ENCODE measurements at places on chromosomes 2 and 18.

DNA sequence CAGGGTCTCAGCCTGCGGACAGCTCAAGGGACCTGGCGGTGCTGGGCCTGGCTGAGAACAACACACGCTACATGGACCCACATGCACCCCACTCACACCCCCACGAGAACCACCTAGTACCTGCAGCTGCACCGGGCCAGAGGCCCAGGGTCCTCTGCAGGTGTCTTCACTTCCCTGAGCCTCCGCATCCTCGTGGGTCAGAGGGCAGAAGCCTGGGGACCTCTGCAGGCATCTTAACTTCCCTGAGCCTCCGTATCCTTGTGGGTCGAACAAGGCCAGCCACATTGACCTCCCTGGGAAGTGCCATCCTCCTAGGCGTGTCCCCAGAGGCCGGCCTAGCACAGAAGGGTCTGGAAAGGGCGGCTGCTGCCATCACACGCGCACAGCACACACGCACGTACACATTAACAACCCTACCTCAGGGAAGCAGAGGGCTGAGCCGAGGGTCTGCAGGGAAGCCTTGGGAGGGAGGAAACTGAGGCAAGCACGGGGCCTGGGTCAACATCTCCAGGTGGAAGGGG is 62.5 kb upstream of the HPCAL1 start:
- H3K4me3 ChIP-seq: no peak overlapping the region
- no peaks in the 10 kb centered on the region for H3K27me3 ChIP-seq
- H3K4me1 ChIP-seq: no peaks in the 10 kb centered on the region
- no peak overlapping the region for H3K27ac ChIP-seq

- no peak overlapping the region for H3K27ac ChIP-seq
- H3K4me1 ChIP-seq: no peaks in the 10 kb centered on the region
- no peak overlapping the region for H3K4me3 ChIP-seq
- H3K36me3 ChIP-seq: no peaks in the 10 kb centered on the region
- DNase-seq: peak; percentile 42
These were observed 13.7 kb upstream of the GAL3ST2 start for GRCh38 chr2:241762933-241763369.

DNA sequence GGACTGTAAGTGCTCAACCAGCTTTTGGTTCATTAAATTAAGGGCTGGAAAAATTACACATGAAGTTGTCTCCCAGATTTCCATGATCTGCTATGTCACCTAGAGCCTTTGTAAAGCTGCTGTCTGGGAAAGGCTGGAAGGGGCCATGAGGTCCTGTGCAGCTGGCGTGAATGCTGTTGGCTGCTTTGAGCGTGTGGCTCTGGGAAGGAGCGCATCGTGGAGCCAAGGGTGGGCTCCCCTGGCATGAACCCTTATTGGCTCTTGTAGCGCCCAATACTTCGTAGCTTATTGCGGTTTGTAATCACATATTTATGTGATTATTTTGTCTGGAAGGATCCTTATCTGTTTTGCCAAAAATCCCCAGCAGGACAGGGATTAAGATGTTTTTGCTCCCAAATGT is 70.5 kb upstream of the LMAN1 start:
- H3K36me3 ChIP-seq: no peaks in the 10 kb centered on the region
- no peak overlapping the region for H3K4me3 ChIP-seq
- DNase-seq: no peak
- no peak overlapping the region for H3K27ac ChIP-seq
- no peaks in the 10 kb centered on the region for H3K27me3 ChIP-seq

GRCh38 chr2:203669820-203670219 is 36.6 kb upstream of the CD28 start:
- H3K27ac ChIP-seq: no peak overlapping the region
- H3K4me3 ChIP-seq: no peak overlapping the region
- DNase-seq: no peak
- peaks cover 7% of the 10 kb centered on the region for H3K4me1 ChIP-seq

DNA sequence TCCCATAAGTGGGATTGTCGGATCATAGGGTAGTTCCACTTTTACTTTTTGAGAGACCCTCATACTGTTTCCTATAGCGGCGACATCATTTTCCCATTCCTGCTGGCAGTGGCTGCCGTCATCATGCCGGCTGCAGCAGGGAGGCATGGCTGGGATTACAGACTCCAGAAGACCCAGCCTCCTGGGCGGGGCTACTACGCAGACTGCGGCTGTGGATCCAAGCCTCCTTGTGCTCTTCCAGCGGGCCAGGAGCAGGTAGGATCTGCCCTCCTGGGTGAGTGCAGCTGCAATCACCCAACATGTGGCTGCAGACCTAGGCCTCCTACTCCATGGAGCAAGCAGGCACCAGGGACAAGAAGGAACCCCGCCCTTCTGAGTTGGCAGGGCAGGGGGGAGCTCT is 359.2 kb downstream of the GALR1 start:
- H3K4me3 ChIP-seq: no peak overlapping the region
- no peaks in the 10 kb centered on the region for H3K36me3 ChIP-seq
- no peaks in the 10 kb centered on the region for H3K4me1 ChIP-seq
- H3K27ac ChIP-seq: no peak overlapping the region
- H3K27me3 ChIP-seq: peaks cover 3% of the 10 kb centered on the region
- no peak for DNase-seq

GRCh38 chr2:43001055-43001378 is 208.6 kb upstream of the HAAO start:
- no peak for DNase-seq
- H3K27me3 ChIP-seq: no peaks in the 10 kb centered on the region
- H3K4me3 ChIP-seq: no peak overlapping the region
- H3K27ac ChIP-seq: no peak overlapping the region

GRCh38 chr2:105235388-105236059 is 6.0 kb upstream of the GPR45 start:
- no peak overlapping the region for H3K4me3 ChIP-seq
- no peak overlapping the region for H3K27ac ChIP-seq
- no peaks in the 10 kb centered on the region for H3K36me3 ChIP-seq
- peaks cover 8% of the 10 kb centered on the region for H3K4me1 ChIP-seq
- peaks cover 6% of the 10 kb centered on the region for H3K27me3 ChIP-seq

DNA sequence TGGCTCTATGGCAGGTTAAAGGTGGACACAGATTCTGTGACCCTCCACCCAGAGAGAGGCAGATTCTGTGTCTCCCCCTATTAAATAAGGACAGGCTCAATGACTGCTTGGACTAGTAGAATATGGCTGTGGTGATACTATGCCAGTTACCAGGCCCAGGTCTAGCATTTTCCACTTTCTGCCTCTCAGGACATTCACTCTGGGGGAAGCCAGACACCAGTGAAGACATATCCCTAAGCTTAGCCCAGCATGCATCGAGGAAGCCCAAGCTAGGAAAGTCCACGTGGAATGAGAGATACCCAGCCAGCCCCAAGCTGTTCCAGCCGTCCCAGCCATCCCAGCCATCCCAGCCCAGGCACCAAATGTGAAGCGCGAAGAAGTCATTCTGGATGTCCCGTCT is 40.3 kb downstream of the ST6GAL2 start:
- no peaks in the 10 kb centered on the region for H3K27me3 ChIP-seq
- H3K36me3 ChIP-seq: no peaks in the 10 kb centered on the region
- DNase-seq: no peak
- no peak overlapping the region for H3K27ac ChIP-seq
- no peaks in the 10 kb centered on the region for H3K4me1 ChIP-seq
- no peak overlapping the region for H3K4me3 ChIP-seq

DNA sequence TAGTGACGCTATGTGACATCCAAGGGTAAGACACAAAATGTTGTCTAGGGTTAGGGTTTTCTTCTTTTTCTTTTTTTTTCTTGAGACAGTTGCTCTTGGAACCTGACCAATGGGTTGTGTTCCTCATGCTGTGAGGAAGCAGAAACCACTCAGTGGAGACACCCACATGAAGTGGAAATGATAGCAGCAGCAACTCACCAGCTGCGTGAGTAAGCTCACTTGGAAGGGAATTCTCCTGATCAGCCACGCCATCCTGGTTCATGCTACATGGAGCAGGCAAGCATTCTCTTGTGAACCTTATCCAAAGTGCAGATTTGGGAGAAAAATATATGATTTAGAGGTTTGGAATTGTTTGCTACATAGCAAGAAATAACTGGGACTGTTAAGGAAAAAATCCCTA is 863.7 kb downstream of the EPHA4 start:
- H3K4me3 ChIP-seq: no peak overlapping the region
- H3K27ac ChIP-seq: no peak overlapping the region
- DNase-seq: no peak
- peaks cover 4% of the 10 kb centered on the region for H3K27me3 ChIP-seq
- H3K4me1 ChIP-seq: no peaks in the 10 kb centered on the region

- peak overlapping the region; percentile 98 for H3K27ac ChIP-seq
- no peaks in the 10 kb centered on the region for H3K36me3 ChIP-seq
- peak overlapping the region; percentile 63 for H3K4me3 ChIP-seq
- no peaks in the 10 kb centered on the region for H3K27me3 ChIP-seq
These were observed 765 bp upstream of the ID2 start for GRCh38 chr2:8680822-8681760.

DNA sequence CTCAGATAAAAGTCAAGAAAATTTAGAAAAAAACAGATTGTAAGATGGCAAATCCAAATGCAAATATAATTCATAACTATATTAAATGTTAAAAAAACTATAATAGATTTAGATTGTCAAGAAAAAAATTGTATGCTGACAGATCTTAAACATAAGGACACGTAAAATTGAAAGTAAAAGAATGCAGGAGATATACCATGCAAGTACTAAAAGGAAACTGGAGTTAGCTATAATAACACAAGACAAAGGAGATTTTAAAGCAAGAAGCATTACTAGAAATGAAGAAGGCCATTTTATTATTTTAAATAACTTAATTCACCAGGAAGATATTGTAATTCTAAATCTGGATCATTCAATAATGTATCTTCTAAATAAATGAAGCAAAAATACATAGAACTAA is 48.3 kb downstream of the TTC21B start:
- H3K27me3 ChIP-seq: no peaks in the 10 kb centered on the region
- H3K27ac ChIP-seq: no peak overlapping the region
- H3K4me1 ChIP-seq: peaks cover 12% of the 10 kb centered on the region
- no peak for DNase-seq

DNA sequence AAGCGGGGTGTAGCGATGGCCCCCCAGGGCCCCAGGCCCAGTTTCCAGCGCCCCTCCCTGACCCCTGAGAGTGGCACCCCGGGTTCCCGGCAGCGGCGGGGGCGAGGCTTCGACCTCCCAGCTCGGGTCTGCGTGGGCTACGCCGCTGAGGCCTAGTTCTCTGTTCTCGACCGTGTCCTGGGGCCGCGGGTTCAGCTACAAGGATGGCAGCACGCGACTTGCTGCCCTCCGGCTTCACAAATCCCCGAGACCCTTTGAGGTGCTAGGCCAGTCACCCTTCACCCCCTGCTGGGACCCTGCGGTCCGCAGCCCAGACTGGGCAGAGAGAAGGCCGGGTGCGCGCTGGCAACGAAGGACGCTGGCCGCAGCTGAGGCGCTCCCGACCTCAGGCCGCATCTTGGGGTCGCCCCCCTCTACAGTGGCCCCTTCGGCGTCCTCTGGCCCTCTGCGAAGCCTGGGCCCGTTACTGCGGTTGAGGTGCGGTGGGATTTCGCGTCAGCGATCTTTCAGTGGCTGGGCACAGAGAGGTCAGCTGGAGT is 1.2 kb downstream of the OTX1 start:
- H3K4me3 ChIP-seq: no peak overlapping the region
- peaks cover 100% of the 10 kb centered on the region for H3K27me3 ChIP-seq
- no peak for DNase-seq

- H3K4me1 ChIP-seq: no peaks in the 10 kb centered on the region
- no peaks in the 10 kb centered on the region for H3K36me3 ChIP-seq
- DNase-seq: no peak
- no peak overlapping the region for H3K27ac ChIP-seq
- H3K4me3 ChIP-seq: no peak overlapping the region
- H3K27me3 ChIP-seq: no peaks in the 10 kb centered on the region
These were observed 119.2 kb downstream of the ACKR3 start for GRCh38 chr2:236688563-236689392.

DNA sequence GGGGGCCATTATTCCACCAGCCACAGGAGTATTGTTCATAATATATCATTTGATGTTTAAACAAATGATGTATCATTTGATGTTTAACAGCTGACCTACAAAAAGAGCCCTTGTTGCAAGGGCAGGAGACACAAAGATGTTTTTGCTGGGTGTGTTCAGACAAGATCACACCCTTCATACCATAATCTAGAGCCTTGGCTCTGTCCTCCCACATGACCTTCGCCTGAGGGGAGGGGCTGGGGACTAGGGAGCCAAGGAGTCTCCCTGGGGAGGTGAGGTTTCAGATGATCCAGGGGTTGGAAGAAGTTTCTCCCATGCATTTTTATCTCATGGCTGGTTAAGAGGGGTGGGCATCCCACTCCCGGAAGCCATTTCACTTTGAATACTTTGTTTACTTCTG is 33.5 kb downstream of the CDC42EP3 start:
- H3K27me3 ChIP-seq: no peaks in the 10 kb centered on the region
- peaks cover under 1% of the 10 kb centered on the region for H3K36me3 ChIP-seq
- H3K27ac ChIP-seq: no peak overlapping the region

DNA sequence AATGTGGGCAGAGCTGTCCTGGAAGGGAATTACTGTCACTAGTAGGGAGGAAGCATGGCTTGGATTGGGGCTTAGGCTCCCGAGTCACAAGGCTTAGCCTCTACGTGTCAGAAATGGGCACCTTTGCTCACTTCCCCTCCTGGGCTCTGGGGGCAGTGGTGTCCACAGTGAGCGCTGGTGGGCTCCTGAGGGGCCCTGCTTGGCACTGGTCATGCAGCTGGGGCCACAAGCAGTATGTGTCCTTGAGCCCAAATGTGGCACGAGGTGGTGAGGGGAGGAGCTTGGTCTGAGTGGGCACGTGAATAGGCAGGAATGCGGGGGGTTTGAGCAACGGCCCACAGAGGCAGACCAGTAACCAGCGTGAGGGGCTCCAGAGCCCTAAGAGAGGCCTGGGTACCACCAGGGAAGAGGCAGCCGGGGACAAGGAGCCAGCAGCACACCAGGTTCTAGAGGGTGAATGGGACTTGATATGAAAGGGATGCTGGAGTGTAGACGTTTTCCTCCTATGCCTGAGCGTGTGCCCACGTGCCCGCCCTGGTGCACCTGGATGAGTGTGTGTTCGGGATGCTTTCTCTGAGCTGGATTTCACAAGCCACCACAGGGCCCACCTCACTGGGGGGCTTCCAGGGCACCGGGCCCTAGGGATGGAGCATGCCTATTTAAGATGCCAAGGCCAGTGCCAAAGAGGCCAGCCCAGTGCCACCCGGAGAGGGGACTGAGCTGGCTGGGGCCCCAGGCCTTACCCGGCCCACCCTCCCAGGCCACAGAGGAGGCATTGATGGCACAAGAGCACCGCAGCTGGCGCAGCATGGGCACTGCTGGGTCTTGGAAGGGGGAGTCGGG is 22.8 kb upstream of the PTMA start:
- no peak overlapping the region for H3K27ac ChIP-seq
- no peak for DNase-seq
- H3K4me3 ChIP-seq: no peak overlapping the region
- H3K36me3 ChIP-seq: no peaks in the 10 kb centered on the region
- no peaks in the 10 kb centered on the region for H3K27me3 ChIP-seq
- no peaks in the 10 kb centered on the region for H3K4me1 ChIP-seq

- H3K4me3 ChIP-seq: no peak overlapping the region
- H3K36me3 ChIP-seq: no peaks in the 10 kb centered on the region
- H3K27me3 ChIP-seq: no peaks in the 10 kb centered on the region
- DNase-seq: no peak
These were observed 42.7 kb upstream of the TGFA start for GRCh38 chr2:70596293-70596692.

GRCh38 chr2:100178085-100178788 is 35.8 kb upstream of the AFF3 start:
- H3K4me3 ChIP-seq: no peak overlapping the region
- no peaks in the 10 kb centered on the region for H3K27me3 ChIP-seq
- no peak overlapping the region for H3K27ac ChIP-seq
- no peak for DNase-seq
- H3K36me3 ChIP-seq: no peaks in the 10 kb centered on the region
- peaks cover 3% of the 10 kb centered on the region for H3K4me1 ChIP-seq
